T follicular helper cell (primary cell): ENCODE measurements at places on chromosomes 2 and 18.

GRCh38 chr2:186349508-186349907 lies 136.6 kb upstream of the ZC3H15 start:
- DNase-seq: no peak

DNA sequence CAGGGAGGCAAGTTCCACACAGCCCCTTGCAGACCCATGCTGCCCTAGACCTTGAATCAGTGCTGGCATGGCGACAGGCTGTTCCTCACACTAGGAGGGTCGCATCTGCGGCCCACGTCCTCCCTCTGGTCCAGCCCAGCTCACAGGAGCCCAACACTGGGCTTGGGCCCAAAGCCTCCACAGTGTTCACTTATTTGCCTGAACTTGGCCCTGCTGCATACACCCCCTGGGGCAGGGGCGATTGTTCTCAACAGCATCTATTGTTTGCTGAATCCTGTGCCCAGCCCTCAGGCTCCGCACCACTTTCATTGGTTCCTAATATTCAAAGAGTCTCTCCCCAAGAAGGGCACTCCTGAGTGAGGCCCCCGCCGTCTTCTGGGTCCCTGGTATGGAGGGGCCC lies 90.7 kb downstream of the ZBTB7C start:
- no peak for DNase-seq

DNA sequence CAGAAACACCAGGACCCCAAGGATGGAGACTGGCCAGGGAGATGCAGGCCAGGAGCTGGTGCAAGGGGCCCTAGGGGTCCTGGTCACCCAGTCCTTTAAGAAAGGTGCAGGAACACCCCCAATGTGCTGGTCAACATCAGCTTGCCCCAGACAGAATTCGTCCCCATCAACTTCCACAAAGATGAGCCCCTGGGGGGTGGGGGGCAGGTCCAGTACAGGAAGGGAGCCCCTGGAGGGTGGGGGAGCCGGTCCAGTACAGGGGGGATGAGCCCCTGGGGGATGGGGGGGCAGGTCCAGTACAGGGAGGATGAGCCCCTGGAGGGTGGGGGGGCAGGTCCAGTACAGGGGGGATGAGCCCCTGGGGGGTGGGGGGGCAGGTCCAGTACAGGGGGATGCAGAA lies 160.7 kb upstream of the SALL3 start:
- DNase-seq: no peak

GRCh38 chr18:4157352-4157751 lies 297.8 kb downstream of the DLGAP1 start:
- DNase-seq: no peak

DNA sequence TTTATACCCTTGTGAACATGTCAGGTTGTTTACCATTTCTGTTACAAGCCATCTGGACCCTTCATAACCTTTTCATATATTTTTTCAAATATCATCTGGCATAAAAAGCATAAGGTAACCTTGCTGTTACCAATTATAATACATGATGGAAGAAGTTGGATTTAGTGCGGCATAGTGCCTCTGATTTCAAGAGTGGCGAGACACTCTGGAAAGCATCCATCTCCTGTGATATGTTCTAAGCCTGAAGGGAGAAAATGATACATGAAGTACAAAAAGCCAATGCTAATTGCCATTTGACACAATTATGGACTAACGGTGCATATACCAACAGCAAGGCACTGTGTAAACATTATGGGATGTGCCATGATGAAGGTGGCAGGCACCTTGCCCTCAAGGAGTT lies 75.1 kb downstream of the DCC start:
- no peak for DNase-seq

GRCh38 chr2:199484927-199485326 lies 27.2 kb upstream of the SATB2 start:
- no peak for DNase-seq

DNA sequence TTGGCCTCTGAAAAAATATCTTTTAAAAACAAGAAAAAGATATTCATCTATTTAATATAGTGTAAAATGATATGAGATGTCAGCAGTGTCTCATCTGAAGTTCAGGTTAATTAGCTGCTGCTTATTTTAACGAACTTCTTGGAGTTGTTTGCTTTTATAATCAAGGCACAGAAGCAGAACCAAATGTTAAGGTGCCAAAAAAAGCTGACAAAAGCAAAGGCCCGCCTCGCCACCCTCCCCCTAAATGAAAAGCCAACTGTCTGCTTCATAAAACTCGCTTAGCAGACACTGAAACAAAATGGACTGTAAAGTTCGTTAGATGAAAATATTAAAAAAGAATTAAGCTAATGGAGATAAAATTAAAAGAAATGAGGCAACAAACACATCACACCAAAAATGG lies 562.6 kb downstream of the ZEB2 start:
- no peak for DNase-seq

- no peak for DNase-seq
Observed at GRCh38 chr2:20469595-20469994, 22.7 kb downstream of the RHOB start.

DNA sequence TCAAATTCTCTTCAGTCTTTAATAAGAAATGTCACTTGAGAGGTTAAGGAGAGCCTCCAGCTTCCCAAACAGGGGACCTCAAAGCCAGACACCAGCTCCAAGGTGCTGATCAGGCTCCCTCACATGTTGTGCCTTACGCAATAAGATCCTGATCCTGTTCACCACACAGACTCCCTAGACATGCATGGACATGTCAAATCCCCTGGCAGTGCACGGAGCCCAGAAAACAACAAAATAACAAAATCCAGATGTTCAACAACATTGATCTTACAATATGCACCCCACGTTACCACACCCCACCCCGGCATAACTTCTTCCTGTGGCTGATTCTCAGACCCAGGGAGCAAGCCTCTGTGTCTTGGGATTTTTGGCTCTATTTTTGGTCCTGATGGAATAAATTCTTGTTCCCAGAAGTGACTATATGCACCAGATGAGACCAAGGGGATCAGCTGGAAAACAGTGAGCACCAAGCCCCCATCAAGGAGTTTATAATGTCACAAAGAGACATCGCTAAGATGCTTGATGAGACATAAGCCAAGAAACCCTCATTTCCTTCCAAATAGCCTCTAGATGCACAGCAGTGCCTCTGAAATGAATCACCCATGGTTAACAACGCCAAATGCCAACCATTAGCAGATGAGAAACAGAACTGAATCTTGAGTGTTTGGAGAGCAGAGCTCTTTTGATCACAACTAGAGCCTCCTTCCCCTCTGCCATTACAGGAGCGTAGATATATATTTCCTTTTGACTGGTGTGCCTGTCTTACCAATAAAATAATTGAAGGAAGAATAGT lies 198.2 kb downstream of the PRKCE start:
- no peak for DNase-seq

DNA sequence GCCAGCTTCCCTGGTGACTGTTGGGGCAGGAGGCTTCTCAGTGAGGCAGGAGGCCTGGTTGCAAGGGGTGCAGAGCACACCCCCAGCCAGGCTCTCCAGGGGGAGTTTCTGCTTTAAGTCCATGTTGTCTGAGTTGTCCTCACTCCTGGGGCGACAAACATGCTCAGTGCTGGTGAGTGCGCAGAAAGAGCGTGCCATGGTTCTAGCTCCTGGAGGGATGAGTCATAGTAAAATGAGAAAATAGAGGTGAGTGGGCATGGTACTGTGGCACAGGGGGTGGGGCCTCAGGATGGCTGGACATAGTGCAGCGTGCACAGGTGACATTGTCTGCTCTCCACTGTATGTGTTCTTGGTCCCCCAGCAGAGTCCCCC lies 457.2 kb upstream of the HS6ST1 start:
- DNase-seq: no peak

DNA sequence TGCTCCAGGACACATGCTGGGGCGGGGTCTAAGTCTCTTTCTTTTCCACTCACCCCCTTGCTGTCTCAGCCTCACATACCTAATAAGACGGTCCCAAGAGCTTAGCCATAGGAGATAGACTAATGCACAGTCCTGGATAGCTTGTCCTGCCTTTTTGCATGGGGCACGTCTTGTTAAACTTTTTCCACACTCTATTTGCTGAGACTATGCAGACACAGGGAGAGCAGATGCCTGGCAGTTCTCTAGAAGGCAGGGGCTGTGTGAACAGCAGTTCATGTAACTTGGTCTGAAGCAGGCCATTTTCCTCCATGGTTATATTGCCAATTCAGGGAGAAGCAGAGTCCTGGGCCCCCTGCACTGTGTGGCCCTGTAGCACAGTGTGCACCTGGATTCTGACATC lies 142.1 kb downstream of the SEPTIN10 start:
- no peak for DNase-seq

GRCh38 chr2:117692001-117692763 lies 122.3 kb upstream of the DDX18 start:
- no peak for DNase-seq

- DNase-seq: no peak
Observed at GRCh38 chr2:43605079-43605655, 9.3 kb upstream of the THADA start.

- DNase-seq: no peak
Observed at GRCh38 chr2:9984217-9984739, 32.8 kb downstream of the GRHL1 start.

GRCh38 chr2:41890341-41890740 lies 157.5 kb upstream of the PKDCC start:
- DNase-seq: no peak

DNA sequence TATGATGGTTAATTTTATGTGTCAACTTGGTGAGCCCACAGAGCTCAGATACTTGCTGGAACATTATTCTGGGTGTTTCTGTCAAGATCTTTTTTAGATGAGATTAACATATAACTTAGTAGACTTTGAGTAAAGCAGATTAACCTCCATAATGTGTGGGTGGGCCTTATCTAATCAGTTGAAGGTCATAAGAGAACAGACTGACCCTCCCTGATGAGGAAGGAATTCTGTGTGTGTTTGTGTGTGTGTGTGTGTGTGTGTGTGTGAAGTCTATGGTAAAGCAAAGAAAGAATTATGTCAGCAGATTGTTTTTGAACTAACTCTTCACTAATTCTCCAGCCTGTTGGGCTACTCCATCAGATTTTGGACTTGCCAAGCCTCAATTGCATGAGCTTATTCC lies 232.2 kb upstream of the MEX3C start:
- no peak for DNase-seq

DNA sequence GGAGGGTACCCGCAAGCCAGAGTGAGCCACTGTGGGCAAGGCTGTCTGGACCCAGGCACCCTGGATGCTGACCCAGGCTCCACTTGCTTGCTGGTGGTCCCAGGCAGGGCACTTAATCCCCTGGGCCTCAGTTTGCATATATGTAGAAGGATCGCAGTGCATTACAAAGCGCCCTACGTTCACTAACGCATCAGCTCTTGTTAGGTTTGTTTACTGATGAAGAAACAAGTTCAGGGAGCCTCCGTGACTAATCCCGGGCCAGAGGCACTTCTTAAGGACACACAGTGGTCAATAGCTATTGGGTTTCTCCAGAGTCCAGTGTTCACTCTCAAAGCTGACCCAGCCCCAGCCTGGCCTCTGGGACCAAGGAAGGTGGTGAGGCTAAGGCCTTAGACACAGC lies 70.2 kb downstream of the LBH start:
- no peak for DNase-seq

DNA sequence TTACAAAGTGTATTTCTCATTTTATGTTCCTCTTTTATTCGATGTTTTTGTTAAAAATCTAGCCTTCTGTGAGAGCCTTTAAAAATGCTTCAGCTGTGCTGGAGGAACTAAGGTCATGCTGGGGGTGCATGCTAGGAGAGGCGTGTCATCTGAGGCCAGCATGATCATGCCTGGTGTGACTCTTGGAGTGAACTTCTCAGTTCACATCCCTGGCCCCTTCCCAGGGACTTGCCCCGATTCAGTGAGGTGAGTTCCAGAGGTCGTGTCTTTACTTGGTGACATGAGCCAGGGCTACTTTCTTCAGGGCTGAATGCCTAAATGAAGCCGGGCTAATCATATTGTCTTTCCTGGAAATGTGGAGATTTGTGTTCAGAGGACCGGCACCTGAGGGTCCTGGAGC lies 264.9 kb downstream of the MREG start:
- no peak for DNase-seq

DNA sequence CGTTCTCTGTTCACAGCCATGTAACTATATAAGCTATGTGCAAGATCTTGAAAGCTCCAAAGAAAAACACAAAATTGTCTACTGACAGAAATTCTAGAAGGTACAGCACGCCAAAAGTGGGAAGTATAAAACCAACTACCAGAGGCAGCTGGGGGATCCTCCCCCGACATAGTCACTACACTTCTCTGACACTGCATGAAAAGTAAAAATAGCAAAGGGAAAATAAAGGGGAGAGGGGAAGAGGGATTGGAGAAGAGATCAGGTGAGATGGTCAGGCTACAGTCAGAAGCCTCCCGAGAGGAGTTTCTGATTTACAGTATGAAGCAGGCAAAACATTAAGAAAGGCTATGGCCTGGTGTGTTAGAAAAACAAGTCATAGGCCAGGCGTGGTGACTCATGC lies 39.8 kb upstream of the PCBP1 start:
- no peak for DNase-seq

DNA sequence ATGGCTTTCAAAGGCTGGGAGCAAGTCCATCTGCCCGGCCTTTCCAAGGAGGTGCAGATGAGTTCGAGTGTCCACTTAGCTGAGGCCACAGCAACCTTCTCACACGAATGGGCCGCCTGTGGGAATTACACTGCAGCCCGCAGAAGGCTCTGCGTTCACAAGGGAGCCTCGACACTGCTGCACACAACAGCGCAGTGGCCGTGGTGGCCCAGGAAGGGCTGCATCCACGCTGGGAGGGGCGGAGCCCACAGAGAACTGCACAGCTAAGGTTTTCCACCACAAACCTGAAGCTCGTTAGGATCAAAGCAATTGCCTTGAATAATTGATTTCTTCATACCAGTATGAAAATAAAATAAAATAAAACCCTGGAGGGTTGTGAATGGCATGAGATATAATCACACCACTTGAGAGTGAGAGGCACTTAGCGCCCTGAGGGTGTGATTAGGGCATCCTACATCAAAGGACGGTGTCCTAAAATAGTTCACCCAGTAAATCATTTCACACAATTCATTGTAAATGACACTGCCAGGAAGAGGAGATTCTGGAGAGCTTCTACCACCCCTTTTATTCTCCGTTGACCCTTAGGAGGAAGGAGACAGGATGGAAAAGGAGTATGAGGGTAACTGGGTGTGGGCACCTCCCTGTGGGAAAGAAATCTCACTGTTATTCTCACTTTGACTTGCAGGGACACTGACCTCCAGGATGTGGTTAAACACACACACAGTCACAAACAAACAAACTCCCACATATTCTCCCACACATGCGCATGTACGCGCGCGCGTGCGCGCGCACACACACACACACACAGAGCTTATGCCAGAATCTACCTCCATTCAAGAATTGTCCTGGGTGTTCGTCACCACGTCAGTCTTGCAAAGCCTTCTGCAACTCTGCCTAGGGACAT lies 256.6 kb upstream of the ID2 start:
- DNase-seq: no peak
